C1 segment of cervical spinal cord (tissue), 14 donors: ENCODE measurements at places on chromosomes 1 and 21.

DNA sequence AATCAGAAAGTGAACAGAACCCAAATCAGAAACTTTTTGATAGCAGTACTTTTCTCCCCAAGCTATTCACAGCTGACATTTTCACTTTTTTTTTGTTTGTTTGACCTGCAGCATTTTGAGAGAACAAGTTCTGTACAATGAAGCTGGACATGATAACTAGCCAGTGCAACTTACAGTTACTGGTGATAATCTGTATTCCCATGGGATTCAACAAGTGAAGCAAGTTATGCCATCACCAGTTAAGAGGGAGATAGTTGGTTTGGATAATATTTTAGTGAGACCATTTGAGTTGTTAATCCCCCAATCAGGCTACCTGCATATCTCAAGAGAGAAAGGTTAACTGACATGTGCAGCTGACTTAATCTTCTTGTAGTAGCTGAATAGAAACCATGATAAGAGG, 18.1 kb downstream of the SON start:
- DNase-seq: no peak

DNA sequence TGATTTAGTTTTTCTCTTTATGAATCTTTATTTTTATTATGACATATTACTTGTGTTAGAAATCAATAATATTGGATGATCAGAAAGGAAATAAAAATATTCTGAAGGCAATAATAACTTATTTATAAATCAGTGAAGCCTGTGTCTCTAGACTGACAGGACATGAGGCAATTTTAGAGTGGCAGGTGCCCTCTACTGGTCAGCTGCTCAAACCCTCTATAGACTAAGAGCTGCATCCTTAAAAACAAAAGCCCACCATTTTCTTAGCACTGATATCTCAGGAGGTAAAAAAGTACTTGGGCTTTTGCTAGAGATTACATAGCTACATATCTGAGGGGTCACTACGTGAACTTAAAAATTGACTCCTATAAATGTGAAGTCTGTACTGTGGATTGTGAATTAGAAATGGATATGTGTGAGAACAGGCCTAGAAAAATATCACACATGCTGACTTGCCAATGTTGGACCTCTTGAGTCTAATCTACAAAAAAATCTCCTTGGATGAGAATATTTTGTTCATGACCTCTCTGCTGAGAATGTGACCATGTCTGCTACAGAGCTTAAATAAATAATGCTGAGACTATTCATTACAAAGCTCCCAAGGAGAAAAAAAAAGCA, 597.9 kb upstream of the ADAMTS5 start:
- DNase-seq: no peak

DNA sequence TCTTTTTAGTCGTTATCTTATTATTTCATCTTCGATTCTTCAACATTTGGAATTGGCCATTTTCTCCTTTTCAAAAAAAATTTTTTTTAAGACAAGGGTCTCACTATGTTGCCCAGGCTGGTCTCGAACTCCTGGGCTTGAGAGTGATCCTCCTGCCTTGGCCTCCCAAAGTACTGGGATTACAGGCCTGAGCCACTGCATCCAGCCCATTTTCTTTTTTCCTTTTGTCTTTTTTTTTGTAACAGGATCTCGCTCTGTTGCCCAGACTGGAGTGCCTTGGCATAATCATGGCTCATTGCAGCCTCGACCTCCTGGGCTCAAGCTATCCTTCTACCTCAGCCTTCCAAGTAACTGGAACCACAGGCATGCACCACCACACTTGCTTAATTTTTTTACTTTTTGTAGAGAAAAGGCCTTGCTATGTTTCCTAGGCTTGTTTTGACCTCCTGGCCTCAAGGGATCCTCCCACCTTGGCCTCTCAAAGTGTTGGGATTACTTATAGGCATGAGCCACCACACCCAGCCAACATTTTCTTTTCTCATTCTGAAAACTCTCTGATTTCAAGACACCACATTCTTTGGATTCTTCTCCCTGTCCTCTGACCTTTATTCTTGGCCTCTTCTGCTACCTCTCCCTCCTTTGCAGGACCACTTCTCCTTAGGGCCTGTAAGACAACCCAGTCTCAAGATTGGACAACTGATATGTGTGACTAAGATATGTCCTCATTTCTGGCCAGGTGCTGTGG, 6.0 kb upstream of the MAP1LC3C start:
- no peak for DNase-seq

DNA sequence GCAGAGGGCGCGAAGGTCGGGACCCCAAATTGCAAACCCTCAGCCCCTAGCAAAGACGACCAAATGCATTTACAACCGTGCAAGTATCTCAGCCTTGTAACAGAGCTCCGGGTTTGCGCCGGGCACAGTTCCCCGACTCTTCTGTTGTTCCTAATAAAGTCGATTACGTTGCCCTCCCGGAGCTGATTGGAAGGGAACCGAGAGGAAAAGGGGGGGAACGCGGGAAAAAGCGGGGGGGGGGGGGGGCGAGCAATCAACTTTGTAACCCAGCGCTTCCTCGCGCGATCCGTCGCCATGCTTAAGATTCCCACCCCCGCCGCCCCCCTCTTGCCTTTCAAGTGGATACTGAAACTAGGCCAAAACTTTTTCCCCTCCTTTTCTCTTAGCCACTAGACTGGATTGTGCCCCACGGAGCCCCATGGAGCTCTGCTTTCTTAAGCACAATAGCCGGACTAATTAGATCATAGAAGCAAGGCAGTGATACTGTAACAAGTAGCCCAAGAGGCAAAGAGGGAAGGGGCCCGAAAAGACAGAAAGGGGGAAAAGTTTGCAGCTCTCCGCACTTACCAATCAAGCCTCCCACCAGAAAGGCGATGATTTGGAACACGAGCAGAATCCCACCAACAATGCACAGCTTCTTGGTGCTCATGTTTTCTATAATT, 565 bp downstream of the WLS start:
- peak; percentile 34 for DNase-seq

DNA sequence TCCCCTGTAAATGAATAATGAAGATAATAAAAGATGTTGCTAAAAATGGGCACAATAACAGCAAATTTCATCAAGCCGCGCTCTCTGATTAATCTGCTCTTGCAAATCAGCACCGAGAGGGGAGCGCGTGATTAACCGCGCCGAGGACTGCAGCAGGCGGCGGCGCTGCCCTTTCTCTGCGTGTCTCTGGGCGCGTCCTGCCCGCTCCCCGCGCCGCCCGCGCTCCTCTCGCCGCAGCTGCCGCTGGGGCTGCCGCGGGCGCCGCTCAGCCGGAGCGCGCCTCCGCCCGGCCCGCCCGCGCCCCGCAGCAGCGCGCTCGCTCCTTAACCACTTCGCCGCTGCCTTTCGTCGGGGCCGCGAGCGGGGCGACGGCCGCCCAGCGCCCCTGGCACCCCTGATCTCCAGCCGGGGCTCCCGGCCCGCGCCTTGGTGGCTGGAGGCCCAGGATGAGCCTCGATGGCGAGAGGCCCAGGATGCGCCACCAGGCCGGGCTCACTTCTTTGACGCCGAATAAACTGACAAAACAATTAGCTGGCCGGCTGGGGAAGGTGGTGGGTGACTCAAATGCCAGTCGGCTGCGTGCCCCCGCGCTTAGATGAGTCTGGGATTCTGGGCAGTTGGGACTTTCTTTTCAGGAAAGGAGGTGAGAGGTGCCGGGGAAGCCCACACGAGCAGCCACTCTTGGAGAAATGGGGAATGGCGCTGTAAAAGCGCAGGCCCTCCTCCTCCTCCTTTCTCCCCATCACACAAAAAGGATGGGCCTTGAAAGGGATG, 221.4 kb upstream of the PKN2 start:
- no peak for DNase-seq
